Glomerular endothelial cell (primary cell): ENCODE measurements at places on chromosomes 4 and X. TPM values are rescaled to one million over a fixed set of nuclear protein-coding genes. Genes with fewer than 3 reads are reported as not detected.

MAGEA9 gene
- not detected in 2 replicates for total RNA-seq

KCND1 gene
- 0.78 and 1.3 TPM in 2 replicates for total RNA-seq

ZNF711 gene
- 1.4 and 3.3 TPM in 2 replicates for total RNA-seq

CHIC1 gene
- total RNA-seq = 9.5 and 15.6 TPM in 2 replicates

RPS6KA6 gene
- total RNA-seq = 0.29 and 0.34 TPM in 2 replicates

RHOXF1 gene
- total RNA-seq = not detected in 2 replicates

SLC2A9 gene
- total RNA-seq = 3.0 and 3.8 TPM in 2 replicates

MAGEH1 gene
- 23.8 and 27.7 TPM in 2 replicates for total RNA-seq

CNGA2 gene
- total RNA-seq = not detected in 2 replicates

NOP14 gene
- total RNA-seq = 30.1 and 33.2 TPM in 2 replicates

SOWAHB gene
- total RNA-seq = 0.82 TPM in 1 of 2 replicates, not detected in the other

INTS12 gene
- 24.7 and 31.3 TPM in 2 replicates for total RNA-seq

CCDC110 gene
- total RNA-seq = 0.41 TPM in 1 of 2 replicates, not detected in the other

PRDM8 gene
- total RNA-seq = 0.73 and 2.5 TPM in 2 replicates
